Fibroblast of the aortic adventitia (primary cell): ENCODE measurements at places on chromosomes 6 and 20.

GRCh38 chr6:166905013-166905412 lies 51.3 kb downstream of the RNASET2 start:
- DNase-seq: no peak

GRCh38 chr20:45311589-45312211 lies 3.6 kb upstream of the MATN4 start:
- peak; percentile 40 for DNase-seq

- DNase-seq: peak; percentile 3
These were observed 34.3 kb downstream of the RPRD1B start for GRCh38 chr20:38067717-38068365.

DNA sequence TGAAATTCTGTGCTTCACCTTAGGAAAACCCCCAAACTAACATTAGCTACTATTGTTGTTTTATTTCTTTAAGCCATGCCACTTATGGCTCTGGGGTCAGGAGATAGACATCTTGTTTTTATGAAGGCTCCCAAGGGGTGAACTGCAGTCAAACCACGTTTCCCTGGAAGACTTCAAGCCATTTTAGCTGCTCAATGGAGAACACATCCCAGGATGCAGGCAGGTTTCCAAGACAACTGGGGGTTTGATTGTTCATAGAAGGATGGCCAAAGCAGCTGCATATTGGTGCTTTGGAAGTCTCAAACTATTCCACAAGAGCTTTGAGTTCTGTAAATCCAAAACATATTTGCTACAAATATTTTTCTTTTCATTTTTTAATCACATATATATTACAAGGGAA lies 818.0 kb downstream of the MAFB start:
- DNase-seq: no peak

DNA sequence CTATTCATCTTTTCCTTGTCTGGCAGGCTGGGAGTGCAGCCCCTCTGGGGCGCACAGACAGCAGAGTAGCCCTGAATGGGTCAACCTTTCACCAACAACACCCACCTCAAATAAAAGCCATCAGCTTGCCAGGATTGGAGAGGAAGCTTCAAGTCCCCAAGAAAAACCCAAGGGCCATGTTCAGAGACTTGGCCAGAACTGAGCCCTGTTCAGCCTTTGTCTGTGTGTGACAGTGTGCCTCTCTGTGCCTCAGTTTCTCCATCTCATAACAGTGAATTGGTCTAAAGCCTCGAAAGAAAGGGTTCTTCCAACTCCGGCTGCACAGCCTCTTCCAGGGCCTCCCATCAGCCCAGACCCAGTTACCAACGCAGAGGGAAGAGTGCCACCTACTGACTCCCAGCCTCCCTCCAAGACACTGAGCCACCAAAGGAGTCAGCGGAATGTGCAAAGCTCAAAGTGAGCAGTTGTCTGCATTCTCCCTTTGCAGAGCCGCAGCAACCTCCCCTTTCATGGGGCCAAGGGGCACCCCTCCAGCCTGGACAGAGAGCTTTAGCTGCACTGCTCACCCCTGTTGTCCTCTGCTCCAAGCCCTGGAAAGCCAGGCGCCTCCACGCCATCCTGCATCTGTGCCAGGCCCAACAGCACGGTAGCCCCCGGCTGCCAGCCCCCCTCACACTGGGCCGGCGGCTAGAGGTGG lies 82.7 kb upstream of the TOP1 start:
- peak; percentile 75 for DNase-seq

- DNase-seq: no peak
These were observed 16.4 kb upstream of the SLC22A2 start for GRCh38 chr6:160274871-160275510.

DNA sequence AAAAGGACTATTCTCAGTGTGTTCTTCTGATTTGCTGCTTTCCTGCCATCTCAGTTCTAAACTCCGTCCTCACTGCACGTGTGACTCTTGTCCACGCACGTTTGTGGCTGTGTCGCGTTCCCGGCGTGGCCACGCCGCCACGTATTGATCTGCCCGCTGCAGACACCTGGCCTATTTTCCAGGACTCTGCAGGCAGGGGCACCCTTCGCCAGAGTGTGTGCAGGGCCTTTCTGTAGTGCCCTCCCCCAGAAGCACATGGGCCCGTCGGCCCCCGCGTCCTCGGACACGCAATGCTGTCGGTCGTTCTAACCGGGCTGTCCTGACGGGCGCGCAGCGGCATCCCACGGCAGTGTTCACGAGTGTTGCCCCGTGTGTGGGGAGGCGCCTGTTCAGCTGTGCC lies 87.6 kb downstream of the YTHDF1 start:
- no peak for DNase-seq

- no peak for DNase-seq
These were observed 211.1 kb downstream of the ANKRD60 start for GRCh38 chr20:58017231-58017969.

DNA sequence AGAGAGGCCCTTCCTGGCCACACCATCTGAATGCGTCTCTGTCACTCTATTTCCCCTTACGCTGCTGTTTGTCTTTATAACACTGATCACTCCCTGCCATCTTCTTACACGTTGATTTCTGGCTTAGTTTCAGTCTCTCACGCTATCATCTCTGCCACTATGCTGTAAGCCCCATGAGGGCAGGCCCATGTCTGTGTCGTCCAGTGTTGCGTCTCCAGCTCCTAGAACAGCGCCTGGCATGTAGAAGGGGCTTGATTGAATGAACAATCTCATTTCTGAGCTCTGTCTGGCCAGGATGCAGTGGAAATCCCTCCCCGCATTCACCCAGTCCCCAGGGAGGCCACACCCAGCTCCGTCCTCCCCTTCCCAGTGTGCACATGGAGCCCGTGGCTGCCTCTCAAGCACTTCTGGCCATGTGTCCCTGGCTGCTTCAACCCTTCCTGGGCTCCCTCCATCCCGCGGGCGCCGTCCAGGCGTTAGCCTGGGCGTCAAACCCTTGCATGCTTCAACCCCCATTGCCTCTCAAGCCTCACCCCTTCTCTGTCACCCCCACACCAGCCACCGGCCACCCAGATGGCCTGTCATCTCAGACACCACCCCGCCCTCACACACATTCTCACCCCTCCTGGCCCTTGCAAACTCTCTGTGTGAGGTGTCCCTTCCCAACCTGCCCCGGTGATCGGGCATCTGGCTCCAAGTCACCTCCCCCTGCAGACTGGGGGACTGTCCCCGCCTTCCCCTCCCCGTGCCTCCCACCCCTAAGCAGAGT lies 71.1 kb downstream of the SRC start:
- peak; percentile 25 for DNase-seq

GRCh38 chr6:28213213-28213523 lies 11.9 kb upstream of the ZSCAN9 start:
- DNase-seq: no peak

GRCh38 chr6:40986364-40986763 lies 52.7 kb downstream of the UNC5CL start:
- DNase-seq: no peak

GRCh38 chr6:126773112-126773805 lies 345.2 kb upstream of the RSPO3 start:
- DNase-seq: peak; percentile 74

DNA sequence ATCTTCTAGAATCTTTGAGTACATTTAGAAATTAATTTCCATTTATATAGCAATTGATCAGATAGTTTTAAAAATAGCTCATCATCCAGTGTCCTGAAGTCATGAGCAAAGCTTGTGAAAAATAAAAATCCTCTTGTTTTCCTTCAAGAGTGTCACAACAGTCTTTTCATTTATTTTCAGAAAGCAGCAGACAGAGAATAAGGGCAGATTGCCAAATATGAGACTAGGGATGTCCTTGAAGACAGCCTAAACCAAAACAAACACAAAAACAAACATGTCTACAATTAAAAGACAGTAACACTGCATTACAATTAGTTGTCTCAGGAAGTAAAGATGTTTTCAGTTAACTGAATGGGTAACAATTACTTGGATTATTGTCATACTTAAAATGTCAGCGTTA lies 682.8 kb downstream of the TFAP2A start:
- DNase-seq: no peak

- DNase-seq: peak; percentile 18
These were observed 235.8 kb upstream of the KCNG1 start for GRCh38 chr20:51258582-51259165.

- no peak for DNase-seq
These were observed 49.9 kb downstream of the PTPN1 start for GRCh38 chr20:50559856-50560638.

- DNase-seq: no peak
These were observed 1.3 kb upstream of the FOXC1 start for GRCh38 chr6:1608222-1609040.

GRCh38 chr6:34709386-34709785 lies 12.8 kb upstream of the ILRUN start:
- DNase-seq: peak; percentile 90

- no peak for DNase-seq
These were observed 701.8 kb upstream of the FLRT3 start for GRCh38 chr20:15039088-15039752.

- peak; percentile 46 for DNase-seq
These were observed 95.5 kb downstream of the NCR2 start for GRCh38 chr6:41430875-41431274.

DNA sequence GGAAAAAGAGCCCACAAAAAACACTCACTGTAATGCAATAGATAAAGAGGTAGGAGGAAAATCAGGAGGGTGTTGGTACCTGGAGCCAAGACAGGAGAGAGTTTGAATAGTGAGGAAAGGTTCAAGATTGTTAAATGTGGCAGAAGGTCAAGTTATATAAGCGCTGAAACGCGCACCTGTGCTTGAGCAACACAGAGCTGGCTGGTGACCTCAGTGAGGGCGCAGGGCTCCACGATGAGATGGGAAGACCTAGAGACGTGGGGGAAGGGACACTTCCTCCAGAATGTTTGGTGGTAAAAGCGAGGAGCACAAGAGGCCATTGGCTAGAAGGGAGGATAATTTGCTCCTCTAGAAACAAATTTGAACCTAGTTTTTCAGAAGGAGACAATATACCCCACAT lies 4.2 kb upstream of the PPP1R14C start:
- no peak for DNase-seq

GRCh38 chr6:33923857-33924514 lies 120.2 kb upstream of the MLN start:
- no peak for DNase-seq

DNA sequence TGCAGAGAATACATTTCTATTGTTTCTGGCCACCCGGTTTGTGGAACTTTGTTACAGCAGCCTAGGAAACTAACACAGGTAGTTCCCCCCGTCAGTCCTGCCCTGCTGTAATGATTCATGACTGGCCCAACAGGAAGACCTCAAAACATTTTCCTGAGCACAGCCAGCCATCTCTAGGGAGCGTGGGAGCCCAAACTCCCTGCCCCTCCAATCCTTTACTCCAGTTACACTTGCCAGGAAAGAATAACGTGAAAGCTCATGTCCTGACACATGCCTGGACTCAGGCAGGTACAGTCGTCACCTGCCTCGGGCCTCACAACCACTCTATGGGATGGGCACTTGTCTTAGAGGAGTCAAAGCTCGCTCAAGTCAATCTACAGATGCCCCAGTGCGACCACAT lies 8.4 kb downstream of the TXNDC5 start:
- DNase-seq: no peak

GRCh38 chr6:114432400-114432799 lies 89.6 kb upstream of the HS3ST5 start:
- DNase-seq: no peak

- no peak for DNase-seq
These were observed 521.4 kb upstream of the JAG1 start for GRCh38 chr20:11195169-11195568.

GRCh38 chr6:108958900-108959770 lies 110.9 kb downstream of the ARMC2 start:
- no peak for DNase-seq

DNA sequence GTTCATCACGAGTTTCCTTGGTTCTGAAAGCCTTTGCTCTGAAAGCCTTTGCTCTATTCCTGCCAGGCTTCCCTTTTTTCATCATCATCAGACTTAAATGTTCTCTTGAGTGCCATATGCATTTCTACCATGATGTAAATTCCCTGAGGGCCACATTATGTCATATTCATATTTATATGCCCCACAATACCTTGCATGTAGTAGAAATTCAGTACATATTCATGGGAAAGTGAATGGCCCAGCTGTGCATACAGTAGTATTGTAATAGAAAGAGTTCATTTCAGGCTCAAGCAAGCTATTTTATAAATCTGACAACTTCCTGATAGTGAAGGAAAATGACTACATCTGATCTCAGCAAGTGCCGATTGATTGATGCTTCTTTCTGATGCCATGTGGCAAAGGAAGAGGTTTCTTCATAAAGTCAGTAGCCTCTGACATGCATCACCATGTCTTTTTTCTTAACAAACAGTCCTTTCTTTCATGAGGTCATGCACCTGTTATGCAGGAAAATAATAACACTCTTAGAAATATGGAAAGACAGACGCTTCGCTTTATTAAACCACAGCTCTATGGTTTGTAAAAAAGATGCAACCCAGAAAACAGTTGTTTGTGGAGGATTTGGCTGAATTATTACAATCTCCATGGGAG lies 308.7 kb downstream of the SAMD5 start:
- no peak for DNase-seq

DNA sequence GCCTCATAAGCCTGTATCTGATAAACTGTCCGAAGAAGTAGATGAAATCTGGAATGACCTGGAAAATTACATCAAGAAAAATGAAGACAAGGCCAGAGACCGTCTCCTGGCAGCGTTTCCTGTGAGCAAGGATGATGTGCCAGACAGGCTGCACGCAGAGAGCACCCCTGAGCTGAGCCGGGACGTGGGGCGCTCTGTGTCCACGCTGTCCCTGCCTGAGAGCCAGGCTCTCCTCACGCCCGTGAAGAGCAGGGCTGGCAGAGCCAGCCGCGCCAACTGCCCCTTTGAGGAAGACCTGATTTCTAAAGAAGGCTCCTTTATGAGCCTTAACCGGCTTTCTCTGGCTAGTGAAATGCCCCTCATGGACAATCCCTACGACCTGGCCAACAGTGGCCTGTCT lies 33.9 kb upstream of the MTHFD1L start:
- no peak for DNase-seq

DNA sequence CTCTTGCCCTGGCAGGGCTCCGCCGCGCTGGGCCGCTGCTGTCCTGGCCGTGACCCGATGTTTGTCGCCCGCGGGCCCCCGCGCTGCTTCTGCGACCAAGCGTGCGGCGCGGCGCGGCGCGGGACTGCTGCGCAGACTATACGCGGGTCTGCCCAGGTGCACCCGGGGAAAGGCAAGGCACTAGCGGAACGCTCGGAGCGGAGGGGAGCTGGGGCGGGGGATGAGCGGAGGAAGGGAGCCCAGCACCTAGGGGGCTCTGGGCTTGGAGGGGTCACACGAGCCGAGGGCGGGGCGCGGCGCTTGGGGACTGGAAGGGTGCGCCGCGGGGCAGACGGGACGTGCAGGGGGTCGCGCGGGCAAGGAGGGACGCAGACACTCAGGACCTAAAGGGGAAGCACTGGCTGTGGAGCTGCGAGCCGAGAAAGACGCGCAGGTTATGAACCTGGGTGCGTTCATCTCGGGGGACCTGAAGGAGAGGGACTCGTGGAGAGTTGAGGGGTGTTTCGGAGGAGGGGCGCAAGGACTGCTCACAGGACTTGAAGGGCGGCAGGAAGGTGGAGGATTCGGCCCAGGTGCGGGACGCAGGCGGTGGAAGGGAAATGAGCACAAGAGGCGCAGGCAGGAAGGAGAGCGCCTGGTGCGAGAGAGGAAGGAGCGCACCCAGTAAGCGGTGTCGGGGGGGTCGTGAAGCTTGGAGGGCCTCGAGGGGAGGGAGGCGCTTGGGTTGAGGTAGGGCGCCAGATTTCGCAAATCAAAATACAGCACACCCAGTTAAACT lies 40.8 kb upstream of the ZNFX1 start:
- DNase-seq: no peak

- no peak for DNase-seq
These were observed 161.8 kb downstream of the LRFN2 start for GRCh38 chr6:40425192-40425919.
